ENCODE measurements at places on chromosomes 11 and 22. TPM values are rescaled to one million over a fixed set of nuclear protein-coding genes. Genes with fewer than 3 reads are reported as not detected.

GRCh38 chr22:37932821-37933578, 20.4 kb downstream of the C22orf23 start:
- peak; percentile 55 for DNase-seq

DNA sequence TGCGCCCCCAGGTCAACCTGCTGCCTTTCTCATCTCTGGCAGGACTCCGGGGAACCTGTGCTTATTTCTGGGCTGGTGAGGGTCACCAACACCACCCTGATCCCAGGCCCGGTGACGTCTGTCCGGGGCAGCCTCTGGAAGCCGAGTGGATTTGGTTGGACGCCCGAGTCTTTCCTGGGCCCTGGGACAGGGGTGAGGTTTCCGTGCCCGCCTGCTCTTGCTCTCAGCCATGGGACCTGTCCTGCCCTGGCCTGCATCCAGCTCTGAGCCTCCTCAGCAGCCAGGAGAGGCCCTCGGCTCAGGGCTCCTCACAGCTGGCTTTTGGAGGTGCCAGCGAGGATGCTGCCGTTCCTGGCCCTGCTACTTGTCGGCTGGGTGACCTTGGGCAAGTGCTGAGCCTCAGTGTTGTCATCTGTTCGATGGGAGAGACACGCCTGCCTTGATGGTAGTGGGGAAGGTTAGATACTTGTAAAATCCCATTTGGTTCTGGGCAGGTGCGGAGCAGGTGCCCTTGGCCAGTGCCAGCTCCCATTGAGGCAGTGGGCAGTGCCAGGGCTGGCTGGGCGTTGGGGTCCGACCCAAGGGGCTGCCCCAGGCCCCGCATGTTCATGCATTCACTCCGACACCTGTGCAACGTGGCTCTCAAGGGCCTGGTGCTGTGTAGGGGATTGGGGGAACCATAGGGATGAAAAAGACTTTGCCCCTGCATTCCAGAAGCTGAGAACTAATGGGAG, 58.9 kb upstream of the THY1 start:
- peak; percentile 40 for DNase-seq

GRCh38 chr11:67054836-67055523, 1.7 kb upstream of the RHOD start:
- peak; percentile 74 for DNase-seq

- DNase-seq = no peak
These were observed 42.9 kb downstream of the QSER1 start for GRCh38 chr11:32935462-32936029.

DNA sequence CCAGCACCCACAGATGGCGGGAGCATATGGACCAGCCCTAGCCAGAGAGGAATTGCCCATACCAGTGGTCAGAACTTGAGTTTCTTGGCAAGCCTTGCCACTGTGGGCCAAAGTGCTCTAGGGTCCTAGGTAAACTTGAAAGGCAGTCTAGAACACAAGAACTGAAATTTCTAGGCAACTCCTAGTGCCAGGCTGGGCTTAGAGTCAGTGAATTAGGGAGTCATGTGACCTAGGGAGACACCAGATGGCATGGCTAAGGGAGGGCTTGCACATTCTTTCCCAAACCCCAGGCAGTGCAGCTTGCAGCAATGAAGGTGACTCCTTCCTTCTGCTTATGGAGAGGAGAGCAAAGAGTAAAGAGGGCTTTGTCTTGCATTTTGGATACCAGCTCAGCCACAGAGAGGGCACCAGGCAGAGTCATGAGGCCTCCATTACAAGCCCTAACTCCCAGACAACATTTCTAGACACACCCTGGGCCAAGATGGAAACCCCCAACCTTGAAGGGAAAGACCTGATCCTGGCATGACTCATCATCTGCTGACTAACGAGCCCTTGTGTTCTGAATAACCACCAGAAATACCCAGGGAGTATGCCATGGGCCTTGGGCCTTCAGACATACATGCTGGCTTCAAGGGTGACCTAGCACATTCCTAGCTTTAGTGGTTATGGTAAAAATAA, 19.2 kb upstream of the OR56A3 start:
- DNase-seq = no peak

MMP8 gene
- 1.8 TPM for total RNA-seq

- DNase-seq = no peak
These were observed 69.9 kb downstream of the BCR start for GRCh38 chr22:23250056-23250784.

DNA sequence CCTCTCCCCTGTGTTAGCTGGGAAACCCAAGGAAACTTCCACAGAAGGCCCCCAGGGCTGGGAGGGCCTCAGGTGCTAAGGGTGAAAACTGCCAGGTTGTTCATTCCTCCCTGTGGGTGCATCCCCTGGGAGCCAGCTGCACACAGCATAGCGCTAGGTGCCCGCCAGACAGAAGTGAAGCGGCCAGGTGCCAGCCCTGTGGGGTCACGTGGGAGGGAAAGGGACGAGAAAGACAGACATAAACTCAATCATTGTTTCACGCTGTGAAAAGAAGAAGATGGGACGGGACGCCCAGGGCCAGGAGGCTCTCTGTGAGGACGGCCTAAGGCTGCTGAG, 31.6 kb upstream of the HMOX1 start:
- no peak for DNase-seq

- DNase-seq = no peak
These were observed 138.2 kb downstream of the DSCAML1 start for GRCh38 chr11:117658809-117659208.

ARHGAP8 gene
- 7.8 TPM for total RNA-seq

KRTAP5-2 gene
- total RNA-seq = not detected

DNA sequence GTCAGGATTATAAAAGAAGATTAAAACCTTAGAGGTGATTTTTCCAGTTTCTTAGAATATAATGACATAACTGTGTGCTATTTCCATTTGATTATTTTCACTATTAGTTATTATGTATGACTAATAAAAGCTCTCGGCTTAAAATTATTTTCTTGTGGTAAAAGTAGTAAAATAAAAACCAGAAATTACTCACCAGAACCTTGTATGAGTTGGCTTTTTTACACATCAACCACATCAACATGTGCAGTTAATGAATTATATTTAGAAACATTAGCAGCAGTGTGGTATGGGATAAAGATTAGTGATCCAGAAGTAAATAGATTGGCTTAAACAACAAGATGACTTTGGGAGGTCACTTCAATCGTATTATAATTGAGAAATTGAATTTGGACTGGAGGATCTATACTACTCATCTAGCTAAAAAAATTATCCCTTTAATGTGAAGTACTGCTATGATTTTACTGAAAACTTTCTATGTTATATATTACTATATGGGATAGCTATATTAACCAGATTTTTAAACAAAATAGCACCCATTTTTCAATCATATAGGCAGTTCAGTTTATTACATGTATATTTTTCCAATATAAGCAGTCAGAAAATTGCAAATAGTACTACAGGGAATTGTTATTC, 2.8 kb upstream of the BCO2 start:
- no peak for DNase-seq

SNX32 gene
- total RNA-seq = not detected

DNA sequence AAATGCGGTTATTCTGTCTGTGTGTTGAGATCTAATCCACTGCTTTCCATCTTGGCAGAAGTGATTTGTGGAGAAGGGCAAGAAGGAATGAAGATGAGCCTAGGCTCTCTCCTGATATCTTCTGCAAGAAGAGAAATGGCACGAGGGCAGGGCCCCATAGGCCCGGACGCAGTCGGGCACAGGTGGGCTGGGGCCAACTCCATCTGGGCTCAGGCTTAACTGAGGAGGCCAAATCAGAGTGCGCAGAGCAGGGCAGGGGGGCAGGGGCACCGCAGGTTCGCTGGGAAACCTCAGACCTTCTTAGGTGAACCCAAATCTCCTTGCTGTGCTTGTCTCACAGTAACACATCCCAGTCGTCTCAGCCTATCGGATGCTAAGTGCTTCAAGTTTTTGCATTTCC, 32.8 kb upstream of the BID start:
- DNase-seq = no peak

DNA sequence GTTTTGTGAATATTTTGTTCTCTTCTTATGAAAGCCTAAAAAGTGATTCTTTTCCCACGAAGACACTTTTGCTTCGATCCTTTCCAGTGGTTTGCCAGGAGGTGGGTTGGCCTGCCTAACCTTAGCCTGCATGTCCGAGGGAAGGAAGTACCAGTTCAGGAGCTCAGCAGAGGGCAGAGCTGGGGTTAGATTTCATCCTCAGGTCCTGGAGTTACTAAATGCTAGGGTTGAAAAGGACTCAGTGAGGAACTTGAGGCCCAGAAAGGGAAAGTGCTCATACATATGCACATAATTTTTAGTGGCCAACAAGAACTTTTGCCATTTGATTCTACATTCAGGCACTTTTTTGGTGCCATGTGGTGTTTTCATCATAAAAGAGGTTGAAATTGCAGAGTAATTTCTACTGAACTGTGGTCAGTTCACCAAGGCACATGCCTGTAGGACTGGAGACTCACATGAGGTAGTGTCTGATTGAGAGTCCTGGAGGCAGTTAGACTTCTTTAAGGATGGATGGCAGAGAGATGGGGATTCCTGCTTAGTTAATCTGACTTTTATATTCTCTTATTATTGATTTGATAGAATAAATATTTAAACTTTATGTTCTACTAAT, 36.7 kb downstream of the NCAM1 start:
- DNase-seq = no peak

GRCh38 chr11:3003396-3004231, 11.5 kb upstream of the NAP1L4 start:
- no peak for DNase-seq

DNA sequence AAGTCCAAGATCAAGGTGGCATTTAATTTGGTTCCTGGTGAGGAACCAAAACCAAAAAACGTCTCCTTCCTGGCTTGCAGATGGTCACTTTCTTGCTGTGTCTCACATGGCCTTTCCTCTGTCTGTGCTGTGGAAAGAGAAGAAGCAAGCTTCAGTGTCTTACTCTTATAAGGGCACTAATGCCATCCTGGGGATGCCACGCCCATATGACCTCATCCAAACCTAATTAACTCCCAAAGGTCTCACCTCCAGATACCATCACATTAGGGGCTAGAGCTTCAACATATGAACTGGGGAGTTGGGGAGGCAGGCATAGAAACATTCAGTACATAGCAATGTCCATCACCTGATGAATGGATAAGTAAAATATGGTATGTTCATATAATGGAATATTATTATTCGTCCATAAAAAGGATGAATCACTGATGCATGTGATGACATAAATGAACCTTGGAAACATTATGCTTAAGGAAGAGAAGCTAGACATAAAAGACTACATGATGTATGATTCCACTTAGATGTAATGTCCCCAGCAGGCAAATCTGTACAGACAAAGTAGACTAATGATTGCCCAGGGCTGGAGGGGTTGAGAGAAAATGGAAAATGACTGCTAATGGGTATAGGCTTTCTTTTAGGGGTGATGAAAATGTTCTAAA, 78.6 kb upstream of the B3GNT6 start:
- DNase-seq = no peak

DNA sequence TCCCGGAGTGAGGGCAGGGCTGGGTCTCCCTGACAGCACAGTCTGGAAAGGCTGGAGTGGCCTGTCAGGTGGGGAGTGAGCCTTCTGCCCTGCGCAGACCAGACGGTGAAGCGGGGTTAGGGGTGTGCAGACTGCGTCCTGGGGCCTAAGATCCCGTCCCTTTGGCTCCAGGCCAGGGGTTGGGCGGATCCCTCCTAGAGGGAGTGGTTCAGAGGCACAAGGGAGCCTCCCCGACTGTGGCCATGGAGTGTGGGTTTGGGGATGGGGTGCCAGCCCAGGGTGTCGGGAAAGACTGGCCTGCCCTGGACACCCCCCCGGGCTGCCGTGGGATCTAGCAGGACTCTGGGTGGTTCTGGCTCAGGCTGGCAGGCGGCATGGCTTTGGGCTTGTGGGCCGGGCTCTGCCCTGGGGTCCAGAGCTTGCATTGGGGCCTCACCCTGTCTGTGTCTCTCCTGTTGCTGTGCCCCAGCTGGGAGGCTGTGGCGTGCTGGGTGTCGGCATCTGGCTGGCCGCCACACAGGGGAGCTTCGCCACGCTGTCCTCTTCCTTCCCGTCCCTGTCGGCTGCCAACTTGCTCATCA, 19.5 kb downstream of the TSPAN4 start:
- peak; percentile 58 for DNase-seq

HPX gene
- total RNA-seq = 27.2 TPM

GRCh38 chr11:11786234-11786633, 55.5 kb upstream of the USP47 start:
- DNase-seq = no peak

CRYBA4 gene
- not detected for total RNA-seq

GRCh38 chr11:116217006-116217405, 555.8 kb downstream of the BUD13 start:
- DNase-seq = peak; percentile 66

DNA sequence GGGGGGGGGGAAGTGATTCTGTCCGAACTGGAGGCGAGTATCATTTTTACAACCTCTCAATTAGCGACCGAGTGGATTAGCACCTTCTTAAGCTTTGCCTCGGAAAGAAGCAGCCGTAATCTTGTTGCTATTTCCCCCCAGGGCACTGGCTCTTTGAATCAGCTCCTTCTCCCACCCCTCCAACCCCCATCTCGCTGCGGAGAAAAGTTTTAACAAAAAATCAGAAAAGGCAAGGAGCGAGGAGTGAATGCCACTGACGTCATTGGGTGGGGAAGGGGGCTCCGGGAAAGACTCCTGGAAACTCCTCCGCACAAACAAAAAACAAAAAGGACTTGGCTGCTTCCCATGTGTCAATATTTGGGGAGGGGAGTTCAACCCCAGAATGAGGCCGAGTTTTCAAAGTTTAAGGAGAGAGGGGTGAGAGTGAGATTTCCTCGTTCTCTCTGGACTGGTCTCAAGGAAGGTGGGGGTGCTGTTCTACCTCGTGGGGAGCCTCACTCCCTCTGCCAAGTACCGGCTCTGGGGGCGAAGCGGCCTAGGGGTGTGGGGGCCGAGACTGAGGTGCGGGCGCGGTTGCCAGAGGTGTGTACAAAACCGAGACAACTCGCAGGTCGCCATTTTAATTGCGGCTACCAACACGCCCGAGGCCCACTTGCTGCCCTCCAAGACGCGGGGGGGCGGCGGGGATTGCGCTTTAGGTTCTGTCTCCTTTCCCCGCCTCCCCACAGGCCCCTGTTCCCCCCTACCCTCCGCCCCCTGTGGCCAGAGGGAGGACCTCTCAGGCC, 2.5 kb upstream of the PAX6 start:
- no peak for DNase-seq

GRCh38 chr11:81907996-81908395, 825.7 kb downstream of the FAM181B start:
- no peak for DNase-seq

GRCh38 chr22:20563941-20564371, 56.5 kb downstream of the MED15 start:
- DNase-seq = no peak

ANGPTL5 gene
- total RNA-seq = not detected

GRCh38 chr11:134508219-134508990, 96.4 kb upstream of the B3GAT1 start:
- DNase-seq = peak; percentile 20

DNA sequence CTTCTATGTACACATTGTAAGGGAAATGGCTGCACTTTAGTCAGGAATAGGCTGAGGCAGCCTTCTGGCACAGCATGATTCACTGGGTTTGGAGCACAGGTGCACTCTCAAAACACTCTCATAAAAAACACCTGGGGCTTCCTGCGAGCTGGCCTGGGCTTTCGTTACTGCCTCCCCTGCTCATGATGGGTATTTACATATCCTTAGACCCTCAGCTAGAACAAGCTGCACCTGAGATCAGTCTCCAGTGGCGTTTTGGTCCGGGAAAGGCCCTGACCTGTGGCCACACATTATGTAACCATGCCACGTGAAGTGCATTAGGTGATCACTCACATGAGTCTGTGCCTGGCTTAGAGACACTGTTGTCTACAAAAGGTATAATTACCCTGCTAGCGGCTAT, 321.7 kb downstream of the TMEM135 start:
- no peak for DNase-seq
